CD8-positive, alpha-beta memory T cell (primary cell): ENCODE measurements at places on chromosomes 3 and 15. TPM values are rescaled to one million over a fixed set of nuclear protein-coding genes. Genes with fewer than 3 reads are reported as not detected.

DNA sequence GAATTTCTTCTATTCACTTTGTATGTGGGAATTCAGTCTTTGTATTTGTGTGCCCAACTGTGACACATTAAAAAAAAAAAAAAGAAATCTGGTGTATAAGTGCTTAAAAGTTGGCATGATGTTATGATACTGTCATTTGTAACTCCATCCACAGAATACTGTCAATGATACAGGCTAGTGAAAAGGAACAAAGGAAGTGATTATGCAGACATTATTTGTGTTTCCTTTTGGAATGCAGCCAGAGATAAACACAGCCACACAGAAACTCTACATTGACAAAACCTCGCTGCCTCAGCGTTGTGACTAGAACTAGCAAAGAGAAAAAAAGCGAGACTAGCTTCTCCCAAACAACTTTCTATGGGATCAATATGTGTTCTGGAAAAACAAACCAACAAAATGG lies 519.2 kb upstream of the AGTR1 start:
- H3K27ac ChIP-seq = no peak overlapping the region
- DNase-seq = no peak
- no peaks in the 10 kb centered on the region for H3K27me3 ChIP-seq
- no peak overlapping the region for H3K4me3 ChIP-seq
- no peaks in the 10 kb centered on the region for H3K4me1 ChIP-seq

AADACL2 gene
- not detected for total RNA-seq

- no peaks in the 10 kb centered on the region for H3K27me3 ChIP-seq
- peaks cover 6% of the 10 kb centered on the region for H3K4me1 ChIP-seq
- H3K4me3 ChIP-seq = no peak overlapping the region
- H3K36me3 ChIP-seq = peaks cover 11% of the 10 kb centered on the region
Observed at GRCh38 chr3:101414121-101414520, 93.7 kb upstream of the IMPG2 start.

CCDC174 gene
- 18.2 TPM for total RNA-seq

PLSCR2 gene
- not detected for total RNA-seq

- DNase-seq = no peak
- H3K27ac ChIP-seq = no peak overlapping the region
- H3K4me3 ChIP-seq = no peak overlapping the region
- H3K4me1 ChIP-seq = no peaks in the 10 kb centered on the region
Observed at GRCh38 chr15:39651881-39652280, 71.0 kb downstream of the THBS1 start.

GRCh38 chr3:46061887-46062286 lies 34.6 kb upstream of the XCR1 start:
- no peaks in the 10 kb centered on the region for H3K36me3 ChIP-seq
- no peak overlapping the region for H3K27ac ChIP-seq
- H3K4me1 ChIP-seq = peaks cover 35% of the 10 kb centered on the region
- no peaks in the 10 kb centered on the region for H3K27me3 ChIP-seq

DNA sequence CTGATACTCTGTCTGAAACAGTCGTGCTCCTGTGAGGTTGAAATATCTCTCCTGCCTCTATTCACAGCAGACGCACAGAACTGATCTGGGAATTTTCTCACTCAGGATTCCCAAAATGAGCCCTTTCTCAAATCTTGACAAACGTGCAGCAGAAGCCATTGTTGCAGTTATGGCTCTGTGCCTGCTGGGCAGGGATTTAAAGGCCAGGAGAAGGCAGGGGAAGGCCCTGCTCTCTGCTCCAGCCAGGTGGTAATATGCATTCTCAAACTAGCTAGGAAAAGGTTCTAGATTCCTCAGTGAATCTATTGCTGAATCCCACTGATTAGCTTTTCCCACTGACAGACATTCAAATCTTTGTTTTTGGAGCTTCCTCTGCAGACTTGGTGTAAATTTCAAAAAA lies 2.2 kb downstream of the MINAR1 start:
- DNase-seq = no peak
- H3K4me3 ChIP-seq = no peak overlapping the region
- H3K36me3 ChIP-seq = no peaks in the 10 kb centered on the region
- no peak overlapping the region for H3K27ac ChIP-seq
- H3K4me1 ChIP-seq = no peaks in the 10 kb centered on the region
- H3K27me3 ChIP-seq = peaks cover 7% of the 10 kb centered on the region

DNA sequence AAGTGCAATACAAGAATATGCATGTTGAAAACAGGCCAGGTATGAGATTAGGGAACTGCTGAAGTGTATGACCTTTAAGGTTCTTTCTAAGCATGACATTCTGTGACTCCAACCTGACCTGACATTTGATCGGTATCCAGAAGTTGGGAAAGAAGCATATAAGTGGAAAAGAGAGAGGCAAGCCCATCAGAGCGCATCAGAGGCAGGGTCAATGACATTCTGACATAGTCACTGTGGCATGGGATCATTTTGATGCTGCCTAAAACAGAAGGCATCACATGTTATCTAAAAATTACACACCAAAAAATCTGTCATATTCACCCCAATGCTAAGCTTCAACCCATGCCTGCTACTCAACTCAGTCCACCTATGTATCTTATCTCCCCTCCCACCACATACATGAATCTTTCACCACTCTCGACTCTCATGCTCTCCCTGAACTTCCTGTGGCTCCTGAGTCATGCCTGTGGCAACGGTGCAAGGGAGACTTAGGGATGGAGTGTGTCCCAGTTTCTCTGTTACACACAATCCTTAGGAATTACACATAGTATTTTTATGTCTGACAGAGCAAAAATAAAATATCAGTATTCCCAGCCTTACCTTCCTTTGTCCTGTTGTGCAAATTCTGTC lies 20.5 kb upstream of the LRRN1 start:
- DNase-seq = no peak
- H3K27ac ChIP-seq = no peak overlapping the region
- no peaks in the 10 kb centered on the region for H3K36me3 ChIP-seq

DNA sequence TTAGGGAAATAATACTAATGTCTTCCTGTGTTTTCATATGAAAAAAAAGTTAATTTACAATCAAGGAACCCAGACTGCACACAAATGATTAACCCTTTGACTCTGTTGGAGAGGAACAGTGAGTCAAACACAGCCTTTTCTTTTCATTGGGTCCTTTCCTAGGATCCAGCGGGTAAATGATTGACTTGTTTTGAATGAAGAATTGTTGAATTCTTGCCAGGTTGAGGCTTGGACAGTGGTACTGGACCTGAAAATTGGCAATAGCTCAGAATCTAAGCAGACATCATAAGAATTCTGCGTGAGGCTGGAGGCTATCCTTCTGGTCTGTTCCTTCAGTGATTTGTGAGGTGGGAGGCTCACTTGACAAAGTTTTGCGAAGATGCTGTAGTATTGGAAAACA lies 143.0 kb downstream of the RYR3 start:
- H3K4me3 ChIP-seq = no peak overlapping the region
- no peak overlapping the region for H3K27ac ChIP-seq
- H3K4me1 ChIP-seq = no peaks in the 10 kb centered on the region
- DNase-seq = no peak
- H3K27me3 ChIP-seq = no peaks in the 10 kb centered on the region

GRCh38 chr3:4972652-4973643 lies 6.3 kb upstream of the BHLHE40 start:
- no peaks in the 10 kb centered on the region for H3K36me3 ChIP-seq
- no peaks in the 10 kb centered on the region for H3K27me3 ChIP-seq
- no peak overlapping the region for H3K27ac ChIP-seq

GRCh38 chr3:127853681-127854080 lies 31.4 kb upstream of the MGLL start:
- H3K27me3 ChIP-seq = no peaks in the 10 kb centered on the region
- H3K27ac ChIP-seq = no peak overlapping the region
- no peaks in the 10 kb centered on the region for H3K4me1 ChIP-seq
- no peaks in the 10 kb centered on the region for H3K36me3 ChIP-seq
- no peak overlapping the region for H3K4me3 ChIP-seq

DNA sequence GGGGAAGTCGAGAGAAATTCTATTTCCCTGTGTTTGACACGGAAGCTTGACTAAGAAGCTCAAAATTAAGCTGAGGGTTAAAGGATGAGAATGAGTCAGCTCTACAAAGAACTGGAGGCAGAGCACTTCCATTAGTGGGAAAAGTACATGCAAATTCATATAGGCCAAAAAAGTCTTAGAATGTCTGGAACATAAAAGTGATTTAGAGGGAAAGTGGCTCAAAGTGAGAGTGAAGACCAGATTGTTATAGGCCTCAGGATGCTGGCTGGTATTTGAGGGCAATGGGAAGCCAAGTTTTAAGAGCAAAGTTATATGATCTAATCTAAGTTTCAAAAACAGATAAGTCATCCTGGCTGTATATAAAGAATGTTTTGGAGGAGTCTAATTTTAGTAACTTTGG lies 857.3 kb downstream of the NAALADL2 start:
- H3K27me3 ChIP-seq = no peaks in the 10 kb centered on the region
- DNase-seq = no peak
- H3K4me1 ChIP-seq = no peaks in the 10 kb centered on the region
- no peaks in the 10 kb centered on the region for H3K36me3 ChIP-seq

MST1R gene
- total RNA-seq = 0.83 TPM

DNA sequence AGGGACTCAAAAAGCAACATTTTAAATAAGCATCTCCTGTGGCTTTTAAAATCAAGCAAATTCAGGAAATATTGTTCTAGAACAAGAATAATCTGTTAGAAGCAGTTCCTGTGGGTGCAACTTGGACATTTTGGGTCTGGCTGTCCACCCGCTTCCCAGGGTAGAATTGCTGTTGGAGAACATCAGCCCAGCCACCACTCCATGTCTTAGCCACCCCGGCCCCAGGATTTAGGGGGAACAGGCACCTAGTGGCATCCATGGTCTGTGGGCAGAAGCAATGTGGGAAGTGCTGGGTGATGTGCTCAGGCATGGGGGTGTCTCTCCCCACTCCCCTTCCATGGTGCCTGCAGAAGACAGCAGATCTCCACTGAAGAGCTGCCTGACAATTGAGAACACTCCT lies 162.6 kb downstream of the KLF13 start:
- peaks cover 30% of the 10 kb centered on the region for H3K4me1 ChIP-seq
- DNase-seq = no peak
- H3K36me3 ChIP-seq = no peaks in the 10 kb centered on the region
- no peaks in the 10 kb centered on the region for H3K27me3 ChIP-seq
- H3K27ac ChIP-seq = no peak overlapping the region

DNA sequence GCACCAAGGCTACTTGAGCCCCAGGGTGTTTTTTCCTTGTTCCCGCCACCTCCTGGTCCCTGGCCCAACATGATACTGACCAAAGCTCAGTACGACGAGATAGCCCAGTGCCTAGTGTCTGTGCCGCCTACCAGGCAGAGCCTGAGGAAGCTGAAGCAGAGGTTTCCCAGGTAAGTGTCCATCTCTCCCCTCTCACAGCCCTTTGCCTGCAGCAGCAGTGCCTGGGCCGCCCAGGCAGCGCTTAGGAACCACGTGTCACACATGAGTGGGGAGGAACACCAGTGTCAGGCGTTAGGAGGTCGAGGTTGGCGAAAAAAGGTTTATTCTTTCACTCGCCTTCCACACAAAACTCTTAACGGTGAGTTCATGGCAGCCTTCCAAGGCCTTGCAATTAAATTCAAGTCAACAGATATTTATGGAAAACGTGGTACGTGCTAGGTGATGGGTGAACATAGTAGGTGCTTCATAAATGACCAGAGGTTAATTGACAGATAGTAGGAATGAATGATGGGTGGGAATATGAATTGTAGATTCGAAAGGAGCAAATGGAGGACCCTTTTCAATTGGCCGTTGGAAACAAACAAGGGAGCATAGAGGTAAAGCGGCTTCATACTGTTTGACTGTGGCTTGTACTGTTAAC lies 486 bp downstream of the CDIN1 start:
- no peaks in the 10 kb centered on the region for H3K36me3 ChIP-seq
- peak overlapping the region; percentile 65 for H3K4me3 ChIP-seq
- H3K27ac ChIP-seq = peak overlapping the region; percentile 80
- no peaks in the 10 kb centered on the region for H3K27me3 ChIP-seq
- no peak for DNase-seq
- H3K4me1 ChIP-seq = peaks cover 6% of the 10 kb centered on the region

GRCh38 chr15:35986191-35986721 lies 440.3 kb upstream of the DPH6 start:
- no peaks in the 10 kb centered on the region for H3K4me1 ChIP-seq
- no peak overlapping the region for H3K4me3 ChIP-seq
- no peaks in the 10 kb centered on the region for H3K27me3 ChIP-seq
- H3K36me3 ChIP-seq = no peaks in the 10 kb centered on the region
- DNase-seq = no peak
- no peak overlapping the region for H3K27ac ChIP-seq

- H3K4me3 ChIP-seq = no peak overlapping the region
- DNase-seq = no peak
- no peaks in the 10 kb centered on the region for H3K27me3 ChIP-seq
- no peaks in the 10 kb centered on the region for H3K4me1 ChIP-seq
- H3K36me3 ChIP-seq = no peaks in the 10 kb centered on the region
Observed at GRCh38 chr3:67335813-67336212, 318.6 kb downstream of the SUCLG2 start.

DNA sequence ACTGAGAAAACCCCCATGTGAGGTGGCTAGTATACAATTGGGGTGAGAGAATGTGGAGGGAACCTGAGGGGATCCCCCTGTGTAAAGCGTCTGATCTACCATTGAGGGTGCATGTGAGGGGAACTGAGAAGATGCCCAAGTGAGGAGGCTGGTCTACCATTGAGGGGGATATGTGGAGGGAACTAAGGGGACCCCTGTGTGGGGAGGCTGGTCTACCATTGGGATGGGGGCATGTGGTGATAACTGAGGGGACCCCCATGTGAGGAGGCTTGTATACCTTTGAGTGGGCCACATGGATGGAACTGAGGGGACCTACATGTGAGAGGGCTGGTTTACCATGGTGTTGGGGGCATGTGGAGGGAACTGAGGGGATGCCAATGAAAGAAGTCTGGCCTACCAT lies 160.8 kb downstream of the FBLN2 start:
- no peaks in the 10 kb centered on the region for H3K27me3 ChIP-seq
- H3K4me1 ChIP-seq = no peaks in the 10 kb centered on the region
- DNase-seq = no peak
- no peak overlapping the region for H3K27ac ChIP-seq
- no peak overlapping the region for H3K4me3 ChIP-seq

- H3K27me3 ChIP-seq = no peaks in the 10 kb centered on the region
- H3K36me3 ChIP-seq = peaks cover 6% of the 10 kb centered on the region
- DNase-seq = no peak
- peaks cover 60% of the 10 kb centered on the region for H3K4me1 ChIP-seq
- peak overlapping the region; percentile 10 for H3K4me3 ChIP-seq
Observed at GRCh38 chr15:85583923-85584390, 203.6 kb downstream of the AKAP13 start.

DNA sequence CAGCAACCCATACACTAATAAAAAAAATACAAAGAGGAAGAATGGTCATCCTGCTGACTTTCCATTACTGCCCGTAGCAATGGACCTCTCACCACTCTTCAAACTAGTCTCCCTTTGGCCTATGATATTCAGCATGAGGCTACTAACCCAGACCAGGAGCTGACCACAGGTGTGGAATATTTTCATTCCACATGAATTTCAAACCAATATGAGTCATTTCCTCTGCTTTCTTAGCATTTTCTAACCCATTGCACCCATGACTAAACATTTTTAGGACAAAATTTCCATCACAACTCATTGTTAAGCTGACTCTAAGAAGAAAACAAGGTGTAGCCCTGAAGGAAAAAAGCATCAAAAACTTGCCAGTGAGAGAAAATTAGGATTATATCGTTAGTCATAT lies 34.0 kb upstream of the ZPLD1 start:
- no peaks in the 10 kb centered on the region for H3K4me1 ChIP-seq
- H3K36me3 ChIP-seq = no peaks in the 10 kb centered on the region
- H3K27me3 ChIP-seq = no peaks in the 10 kb centered on the region
- no peak for DNase-seq
- no peak overlapping the region for H3K27ac ChIP-seq

WDR93 gene
- not detected for total RNA-seq
